ENCODE measurements at places on chromosomes 1 and 21.

DNA sequence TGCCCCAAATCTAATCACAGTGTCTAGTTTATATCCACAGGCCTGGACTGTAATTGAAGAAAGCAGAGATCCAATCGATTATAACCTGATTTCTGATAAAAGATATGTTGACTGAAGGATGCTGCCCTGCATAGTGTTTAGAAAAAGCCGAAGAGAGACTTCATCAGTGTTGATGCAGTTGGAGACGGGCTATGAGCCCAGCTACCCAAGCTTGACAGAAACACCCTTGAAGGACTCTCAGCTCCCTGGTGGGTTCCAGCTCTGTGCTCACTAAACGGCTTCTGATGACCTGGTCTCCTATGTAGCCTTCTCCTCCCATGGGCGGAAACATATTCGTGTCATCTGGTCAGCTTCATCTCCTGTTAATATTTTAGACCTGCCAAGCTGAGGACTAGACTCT lies 10.2 kb downstream of the FAM89A start:
- no peak overlapping the region for H3K4me3 ChIP-seq
- H3K36me3 ChIP-seq, result no peaks in the 10 kb centered on the region
- H3K4me1 ChIP-seq, result peaks cover 8% of the 10 kb centered on the region
- H3K27me3 ChIP-seq, result no peaks in the 10 kb centered on the region

DNA sequence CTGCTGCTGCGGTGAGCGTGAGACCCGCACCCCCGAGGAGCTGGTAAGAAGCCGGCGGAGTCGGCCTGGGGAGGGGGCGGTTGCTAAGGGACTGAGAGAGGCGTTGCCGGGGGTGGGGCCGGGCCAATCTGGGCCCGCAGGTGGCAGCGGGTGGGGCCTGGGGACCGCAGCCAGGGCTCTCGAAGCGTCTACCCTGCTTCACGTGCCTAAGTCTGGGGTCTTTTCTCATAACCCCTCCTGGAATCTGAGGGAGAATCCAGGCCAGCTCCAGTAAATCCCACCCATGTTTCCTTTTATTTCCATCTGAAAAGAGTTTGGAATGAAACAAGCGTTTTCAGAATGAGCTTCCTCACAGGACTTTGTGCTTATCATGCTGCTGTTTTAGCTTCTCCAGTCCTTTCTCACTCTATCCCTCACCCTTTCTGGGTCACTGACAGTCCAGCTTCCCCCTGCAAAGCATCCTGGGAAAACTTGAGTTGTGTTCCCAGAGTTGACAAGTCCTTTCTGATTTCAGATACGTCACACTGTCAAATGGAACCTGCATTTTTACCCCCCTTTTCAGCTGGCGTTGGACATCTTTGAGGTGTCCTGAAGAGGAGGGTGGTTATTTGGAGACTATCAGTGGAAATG lies 431 bp downstream of the CLCN6 start:
- peaks cover 59% of the 10 kb centered on the region for H3K4me1 ChIP-seq
- peak overlapping the region; percentile 97 for H3K27ac ChIP-seq
- peaks cover 12% of the 10 kb centered on the region for H3K36me3 ChIP-seq
- H3K4me3 ChIP-seq, result peak overlapping the region; percentile 100
- DNase-seq, result peak; percentile 49

DNA sequence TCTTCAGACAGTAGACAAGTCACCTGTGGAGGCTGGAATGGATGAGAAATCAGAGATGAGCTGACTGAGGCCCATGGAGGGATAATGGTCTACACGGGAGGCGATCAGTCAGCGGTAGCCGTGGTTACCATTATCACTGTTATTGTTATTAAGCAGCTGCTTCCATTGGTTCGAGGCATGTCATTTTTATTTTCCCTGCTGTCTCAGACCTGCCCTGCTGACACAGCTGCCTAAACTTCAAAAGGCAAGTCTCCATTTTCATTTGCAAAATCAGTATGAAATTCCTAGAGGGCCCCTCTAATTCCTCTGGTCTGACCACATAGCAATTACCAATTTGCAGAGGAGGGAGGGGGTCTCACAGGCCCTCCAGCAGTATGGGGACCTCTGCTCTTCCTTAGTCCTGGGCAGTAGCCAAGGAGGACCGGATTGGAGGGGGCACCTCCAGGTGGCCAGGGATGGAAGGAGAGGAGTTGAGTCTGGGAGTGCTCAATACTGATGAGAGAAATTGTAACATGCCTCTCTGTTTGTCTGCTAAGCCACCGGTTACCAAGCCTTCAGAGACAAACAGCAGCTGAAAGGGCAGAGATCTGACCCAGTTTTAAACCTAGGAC lies 184.2 kb downstream of the TRABD2B start:
- no peaks in the 10 kb centered on the region for H3K4me1 ChIP-seq
- no peak overlapping the region for H3K27ac ChIP-seq
- H3K27me3 ChIP-seq, result peaks cover 4% of the 10 kb centered on the region
- H3K36me3 ChIP-seq, result no peaks in the 10 kb centered on the region
- DNase-seq, result no peak
- H3K4me3 ChIP-seq, result no peak overlapping the region

DNA sequence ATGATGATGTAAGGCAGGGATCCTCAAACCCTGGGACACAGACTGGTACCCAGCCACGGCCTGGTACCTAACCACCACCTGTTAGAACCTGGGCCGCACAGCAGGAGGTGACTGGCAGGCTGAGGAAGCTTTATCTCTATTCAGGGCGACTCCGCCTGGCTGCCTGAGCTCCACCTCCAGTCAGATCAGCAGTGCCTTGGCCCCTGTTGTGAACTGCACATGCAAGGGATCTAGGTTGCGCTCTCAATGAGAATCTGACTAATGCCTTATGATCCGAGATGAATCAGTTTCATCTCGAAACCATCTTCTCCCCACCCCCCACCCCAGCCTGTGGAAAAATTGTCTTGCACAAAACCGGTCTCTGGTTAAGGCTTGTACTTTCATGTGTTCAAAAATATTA lies 4.2 kb downstream of the RNPC3 start:
- H3K27ac ChIP-seq, result no peak overlapping the region
- H3K27me3 ChIP-seq, result no peaks in the 10 kb centered on the region
- H3K4me3 ChIP-seq, result no peak overlapping the region
- peak; percentile 33 for DNase-seq
- peaks cover 63% of the 10 kb centered on the region for H3K4me1 ChIP-seq
- H3K36me3 ChIP-seq, result peaks cover 43% of the 10 kb centered on the region

Measured in HFFc6 (cell line).